ENCODE measurements at places on chromosomes 4 and X. TPM values are rescaled to one million over a fixed set of nuclear protein-coding genes. Genes with fewer than 3 reads are reported as not detected.

NIPAL1 gene
- total RNA-seq = 0.47 TPM

DNA sequence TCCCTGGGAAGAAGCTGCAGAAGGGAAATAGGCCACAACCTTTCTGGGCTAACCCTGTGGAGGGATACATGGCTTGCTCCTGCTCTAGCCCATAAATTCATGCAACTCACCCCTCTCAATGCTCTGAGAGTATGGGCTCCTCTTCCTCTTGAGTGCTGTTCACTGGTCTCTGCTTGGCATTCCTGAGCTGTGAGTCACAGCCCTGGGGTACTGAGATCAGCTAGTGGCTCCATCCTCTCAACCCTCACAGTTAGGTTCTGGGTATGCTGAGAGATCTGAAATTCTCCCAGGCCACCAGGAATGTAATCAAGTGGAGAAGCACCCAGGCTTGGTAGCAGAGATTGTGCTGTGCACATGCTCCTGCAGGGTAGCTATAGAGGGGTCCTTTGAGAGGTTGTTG lies 60.6 kb upstream of the SPANXN2 start:
- DNase-seq = no peak

ATP1B4 gene
- total RNA-seq = not detected

DNA sequence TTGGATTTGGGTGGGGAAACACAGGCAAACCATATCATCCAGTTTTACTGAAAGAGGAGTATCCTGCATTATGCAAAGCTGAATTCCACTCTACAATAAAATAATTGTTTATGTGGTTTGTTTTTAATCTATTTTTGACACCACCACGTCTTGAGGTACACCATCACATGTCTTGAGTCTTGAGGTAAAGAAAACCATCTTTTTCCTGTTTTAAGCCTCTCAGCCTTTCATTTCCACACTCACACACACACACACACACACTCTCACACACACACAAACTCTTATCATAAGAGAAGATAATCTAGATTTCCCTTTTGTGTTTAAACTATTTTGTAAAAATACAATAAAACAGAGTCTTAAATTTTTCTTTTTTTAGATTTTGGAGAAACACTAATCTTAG lies 32.0 kb downstream of the SPIN3 start:
- DNase-seq = no peak

EIF1AX gene
- 32.2 TPM for total RNA-seq

DNA sequence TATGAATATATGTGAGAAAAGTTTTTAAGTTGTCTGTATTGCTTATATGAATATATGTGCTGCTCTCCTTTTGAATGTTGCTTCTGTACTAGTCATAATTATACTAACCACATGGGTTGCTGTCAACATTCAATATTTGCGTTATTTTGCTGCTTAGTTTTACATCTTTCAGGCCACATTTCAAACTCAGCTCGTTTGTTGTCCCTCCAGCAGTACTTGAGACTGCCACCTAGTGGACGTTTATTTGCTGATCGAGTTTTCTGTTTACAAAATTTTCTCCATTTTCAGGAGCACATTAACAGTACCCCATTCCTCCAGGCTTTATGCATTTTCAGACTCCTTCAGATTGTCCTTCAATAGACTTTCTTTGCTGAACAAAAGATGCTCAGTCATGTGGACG lies 75.8 kb downstream of the NUDT11 start:
- DNase-seq = peak; percentile 52

BGN gene
- total RNA-seq = 27.4 TPM

GAGE12H gene
- not detected for total RNA-seq

- no peak for DNase-seq
Measured at GRCh38 chrX:120456973-120457372, 12.1 kb downstream of the LAMP2 start.

H2BW2 gene
- not detected for total RNA-seq

ERVMER34-1 gene
- total RNA-seq = 0.14 TPM

- DNase-seq = no peak
Measured at GRCh38 chr4:139848028-139848427, 182.4 kb downstream of the MGST2 start.

DNA sequence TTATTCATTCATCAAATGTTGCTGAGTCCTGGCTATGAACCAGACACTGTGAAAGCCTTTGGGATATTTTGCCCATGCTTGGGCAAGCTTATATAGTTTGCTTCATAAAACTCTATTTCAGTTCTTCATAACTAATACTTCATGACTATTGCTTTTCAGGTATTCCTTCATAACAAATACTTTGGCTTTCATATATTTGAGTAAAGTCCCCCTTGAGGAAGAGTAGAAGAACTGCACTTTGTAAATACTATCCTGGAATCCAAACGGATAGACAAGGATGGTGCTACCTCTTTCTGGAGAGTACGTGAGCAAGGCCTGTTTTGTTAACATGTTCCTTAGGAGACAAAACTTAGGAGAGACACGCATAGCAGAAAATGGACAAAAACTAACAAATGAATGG lies 1.7 kb upstream of the AFP start:
- peak; percentile 22 for DNase-seq

OTC gene
- total RNA-seq = 2.4 TPM

DNA sequence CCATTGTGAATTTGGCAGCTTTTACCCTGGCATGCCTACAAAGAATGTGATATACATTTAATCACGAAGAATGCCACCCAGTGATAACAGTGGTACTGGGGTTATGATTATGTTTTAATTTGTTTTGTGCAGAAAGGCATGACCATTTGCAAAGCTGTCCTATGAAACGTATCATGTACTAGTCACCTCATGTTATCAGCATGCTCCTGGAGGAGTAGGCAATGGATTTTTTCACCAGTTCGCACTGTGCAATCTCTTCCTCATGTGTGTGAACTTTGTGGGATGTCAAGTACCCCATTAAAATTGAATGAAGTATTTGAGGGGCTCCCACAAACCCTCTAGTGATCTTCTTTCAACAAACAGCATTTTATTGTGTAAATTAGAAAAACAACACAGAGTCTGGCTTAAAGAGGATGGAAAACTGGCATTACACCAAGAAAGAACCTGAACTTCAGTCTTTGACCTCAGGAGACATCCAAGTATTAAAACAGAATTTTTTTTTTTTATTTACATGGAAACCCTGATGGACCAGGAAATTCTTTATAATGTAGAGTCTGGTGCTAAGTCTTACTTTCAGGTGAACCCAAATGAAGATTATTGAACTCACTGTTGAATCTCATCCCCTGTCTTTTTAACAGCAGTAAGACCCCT lies 200.6 kb upstream of the PGRMC2 start:
- DNase-seq = no peak

AREG gene
- total RNA-seq = 0.34 TPM

DNA sequence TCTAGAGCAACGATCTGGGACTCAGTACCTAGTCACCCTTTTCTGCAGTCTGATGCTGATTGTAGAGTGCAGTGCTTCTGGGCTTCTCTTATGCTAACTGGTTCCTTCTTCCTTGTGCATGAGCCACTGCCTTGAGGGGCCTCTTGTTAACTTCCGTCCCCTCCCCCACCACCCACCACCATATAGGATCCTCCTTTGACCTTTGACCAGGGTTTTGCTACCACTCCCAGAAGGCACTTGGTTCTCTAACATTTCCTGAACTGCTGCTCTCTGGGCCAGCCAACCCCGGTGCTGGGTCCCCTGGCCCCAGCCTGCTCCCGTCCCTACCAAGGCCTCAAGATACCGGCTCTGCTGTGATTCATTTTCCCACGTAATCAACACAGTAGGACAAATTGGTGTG lies 104.6 kb upstream of the KLF3 start:
- no peak for DNase-seq

GRCh38 chrX:119942173-119942819 lies 1.3 kb downstream of the NKAP start:
- DNase-seq = no peak

- no peak for DNase-seq
Measured at GRCh38 chrX:13933851-13934250, 95.8 kb downstream of the GEMIN8 start.

GRCh38 chr4:41852229-41852628 lies 83.0 kb upstream of the TMEM33 start:
- no peak for DNase-seq

PDGFC gene
- 47.3 TPM for total RNA-seq

- no peak for DNase-seq
Measured at GRCh38 chrX:8192276-8192675, 21.2 kb upstream of the VCX2 start.

- no peak for DNase-seq
Measured at GRCh38 chr4:73831569-73831968, 4.9 kb upstream of the CXCL6 start.

DNA sequence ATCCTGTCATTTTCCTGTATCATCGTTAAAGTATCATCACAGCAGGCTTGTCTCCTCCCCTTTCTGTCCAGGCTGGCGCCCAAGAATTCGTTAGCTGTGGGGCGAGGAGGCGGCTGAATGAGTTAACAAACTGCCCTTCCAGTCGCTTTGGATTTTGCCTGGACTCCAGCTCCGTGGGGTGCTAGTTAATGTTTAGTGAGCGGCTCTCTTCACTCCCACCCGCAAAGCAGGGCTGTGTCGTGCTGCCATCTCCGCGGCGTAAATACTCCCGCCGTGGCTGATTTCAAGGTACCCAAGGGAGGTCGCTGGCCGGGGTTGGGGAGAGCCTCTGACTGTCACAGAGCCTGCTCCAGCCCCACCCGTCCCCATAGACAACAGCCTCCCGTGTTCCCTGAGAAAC lies 44.9 kb upstream of the SPRY1 start:
- no peak for DNase-seq

DNA sequence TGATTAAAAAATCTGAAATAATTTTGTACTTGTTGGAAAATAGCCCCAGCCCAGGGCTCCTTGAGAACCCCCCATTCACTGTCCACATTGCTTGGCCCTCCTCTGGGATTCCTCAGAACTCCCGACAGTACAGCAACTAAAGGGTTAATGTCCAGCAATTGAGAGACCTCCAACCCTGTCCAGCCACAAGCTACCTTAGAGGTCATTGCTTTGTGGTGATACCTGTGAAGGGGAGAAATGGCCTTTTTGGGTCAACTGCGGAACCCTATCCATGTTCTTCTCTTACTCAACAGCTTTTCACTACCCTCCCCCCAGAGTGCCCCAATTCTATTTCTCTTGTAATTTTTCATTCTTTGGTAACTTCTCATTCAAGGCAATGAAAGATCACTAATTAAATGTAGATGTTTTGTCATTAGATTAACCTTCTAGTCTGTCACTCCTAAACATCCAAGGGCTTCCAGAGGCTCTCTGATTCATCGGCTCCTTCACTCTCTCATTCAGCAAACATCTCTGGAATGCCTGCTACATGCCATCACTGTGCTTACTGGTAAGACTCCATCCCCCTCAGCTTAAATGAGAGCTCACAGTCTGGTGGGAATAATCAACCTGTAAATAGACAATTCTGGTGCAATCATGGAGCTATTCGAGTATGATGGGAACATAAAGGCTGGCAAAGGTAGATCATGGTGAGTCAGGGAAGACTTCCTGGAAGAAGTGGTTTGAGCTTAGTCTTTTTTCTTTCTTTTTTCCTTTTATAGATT lies 241.4 kb upstream of the PGRMC2 start:
- DNase-seq = peak; percentile 89

RRH gene
- total RNA-seq = not detected

- no peak for DNase-seq
Measured at GRCh38 chrX:78658414-78658813, 714 bp downstream of the RTL3 start.

DNA sequence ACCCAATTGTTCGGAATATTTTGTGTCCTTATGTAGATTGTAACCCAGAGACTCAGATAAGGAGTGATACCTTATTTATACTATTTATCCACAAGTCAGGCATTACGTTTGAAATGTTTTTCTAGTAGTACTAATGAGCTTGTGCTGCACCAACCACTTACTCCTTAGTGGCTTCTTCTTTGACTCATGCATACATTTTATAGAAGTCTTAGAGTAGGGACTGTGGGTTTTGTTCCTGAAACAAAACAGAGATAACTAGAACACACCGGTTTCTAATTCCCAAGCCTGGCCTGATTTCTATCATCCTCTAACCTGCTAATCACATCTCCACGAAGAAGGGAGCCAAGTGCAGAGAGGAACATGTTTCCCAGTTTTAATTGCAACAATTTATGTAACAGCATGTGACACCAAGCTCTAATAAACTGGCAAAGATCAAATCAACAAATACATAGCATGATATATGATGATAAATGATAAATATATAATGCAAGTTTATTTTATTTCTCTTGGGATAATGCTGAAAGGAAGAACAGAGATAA lies 32.3 kb downstream of the MGARP start:
- DNase-seq = no peak

C1QTNF7 gene
- total RNA-seq = not detected

GRCh38 chrX:152936306-152936705 lies 38.4 kb downstream of the ZNF185 start:
- DNase-seq = no peak

DNA sequence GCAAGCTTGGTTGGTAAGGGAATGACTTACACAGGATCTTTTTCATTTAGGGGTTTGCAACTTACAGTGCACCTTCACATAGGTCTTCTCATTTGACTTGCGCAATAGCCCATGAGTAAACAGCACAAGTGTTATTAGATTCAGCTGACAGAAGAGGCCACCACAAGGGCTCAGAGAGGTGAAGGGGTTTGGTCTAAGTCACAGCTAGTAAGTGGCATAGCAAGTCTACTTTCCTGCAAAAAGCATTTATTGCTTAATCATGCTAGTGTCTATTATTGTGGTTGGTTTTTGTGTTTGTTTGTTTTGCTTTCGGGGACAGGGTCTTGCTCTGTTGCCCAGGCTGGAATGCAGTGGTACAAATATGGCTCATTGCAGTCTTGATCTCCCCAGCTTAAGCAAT lies 83.3 kb downstream of the SPRY1 start:
- no peak for DNase-seq

GRCh38 chr4:85866508-85866907 lies 391.6 kb downstream of the ARHGAP24 start:
- DNase-seq = peak; percentile 26

ARX gene
- not detected for total RNA-seq

DNA sequence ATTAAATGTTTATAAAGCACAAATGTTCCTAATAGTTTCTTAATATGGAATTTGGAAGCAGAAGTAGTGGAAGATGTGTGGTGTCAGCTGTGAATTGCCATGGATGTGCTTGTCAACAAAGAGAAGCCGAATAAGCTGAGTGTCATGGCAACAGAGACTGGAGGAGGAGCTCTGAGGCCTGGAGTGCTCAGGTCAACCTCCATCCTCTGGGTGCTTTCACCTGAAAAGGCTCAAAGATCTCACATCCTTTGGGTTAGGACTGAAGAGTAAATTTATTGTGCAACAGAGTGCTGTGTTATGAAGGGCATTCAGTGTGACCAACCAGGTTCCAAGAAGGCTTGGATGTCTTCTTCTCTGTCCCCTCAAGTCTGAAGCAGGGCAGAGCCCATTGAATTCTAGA lies 18.7 kb downstream of the SGMS2 start:
- no peak for DNase-seq
